NCI-H2081 (cell line): ENCODE measurements at places on chromosomes 6 and 20.

DNA sequence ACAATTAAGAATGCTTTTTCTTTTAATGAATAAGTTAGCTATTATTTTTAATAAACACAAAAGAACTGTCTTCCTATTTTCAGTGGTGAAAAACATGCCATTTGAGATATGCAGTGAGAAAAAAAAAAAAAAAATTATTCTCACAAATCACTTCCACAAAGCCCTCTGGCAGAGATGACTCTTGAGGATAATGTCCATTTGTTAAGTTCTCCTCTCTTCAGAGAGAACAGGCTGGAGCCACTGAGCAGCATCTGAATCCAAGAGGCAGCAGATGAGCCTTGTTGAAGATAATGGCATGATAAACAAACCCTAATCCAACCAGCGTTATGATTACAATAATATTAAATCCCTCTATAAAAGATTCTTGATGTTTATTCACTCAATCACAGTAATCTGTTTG is 105.0 kb downstream of the PTPRK start:
- no peak for DNase-seq

DNA sequence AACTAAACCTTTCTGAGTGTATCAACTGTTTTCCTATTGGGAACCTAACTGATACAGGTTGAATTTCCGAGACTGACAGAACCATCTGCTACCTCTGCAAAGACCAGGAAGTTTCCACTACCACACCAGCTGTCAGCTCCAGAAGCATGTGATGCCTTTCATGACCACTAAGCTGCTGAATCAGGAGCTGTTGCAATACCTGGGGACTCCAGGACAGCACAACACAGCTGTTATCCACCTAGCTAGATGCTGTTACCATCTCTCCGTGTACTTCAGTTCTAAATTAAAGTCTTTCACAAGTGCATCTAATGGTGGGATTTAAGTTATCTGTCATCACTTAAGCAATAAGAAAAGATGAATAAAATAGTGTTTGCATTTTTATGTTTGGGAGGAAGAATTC is 158.2 kb upstream of the IMPG1 start:
- DNase-seq = no peak

- no peak for DNase-seq
Measured at GRCh38 chr20:63179687-63180568, 36.0 kb downstream of the YTHDF1 start.

- DNase-seq = no peak
Measured at GRCh38 chr20:50242178-50242514, 51.5 kb downstream of the CEBPB start.

DNA sequence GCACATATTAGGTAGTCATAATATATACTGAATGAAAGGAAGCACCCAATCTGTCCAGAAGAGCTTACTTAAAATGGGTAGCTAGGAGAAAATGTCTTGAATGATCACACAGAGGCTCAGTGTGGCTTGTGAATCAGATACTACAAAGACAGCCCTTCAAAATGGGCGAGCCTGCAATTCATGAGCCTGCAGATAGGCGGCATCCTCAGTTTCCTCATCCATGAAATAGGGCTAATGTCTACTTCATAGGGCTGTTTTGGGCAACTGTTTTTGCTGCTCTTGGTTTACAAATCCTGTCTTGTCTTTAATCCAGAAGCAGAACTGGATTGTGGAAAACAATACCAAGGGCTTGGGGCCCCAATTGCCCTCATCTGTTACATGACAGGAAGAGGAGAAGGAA is 129.3 kb upstream of the KCNK16 start:
- DNase-seq = no peak

DNA sequence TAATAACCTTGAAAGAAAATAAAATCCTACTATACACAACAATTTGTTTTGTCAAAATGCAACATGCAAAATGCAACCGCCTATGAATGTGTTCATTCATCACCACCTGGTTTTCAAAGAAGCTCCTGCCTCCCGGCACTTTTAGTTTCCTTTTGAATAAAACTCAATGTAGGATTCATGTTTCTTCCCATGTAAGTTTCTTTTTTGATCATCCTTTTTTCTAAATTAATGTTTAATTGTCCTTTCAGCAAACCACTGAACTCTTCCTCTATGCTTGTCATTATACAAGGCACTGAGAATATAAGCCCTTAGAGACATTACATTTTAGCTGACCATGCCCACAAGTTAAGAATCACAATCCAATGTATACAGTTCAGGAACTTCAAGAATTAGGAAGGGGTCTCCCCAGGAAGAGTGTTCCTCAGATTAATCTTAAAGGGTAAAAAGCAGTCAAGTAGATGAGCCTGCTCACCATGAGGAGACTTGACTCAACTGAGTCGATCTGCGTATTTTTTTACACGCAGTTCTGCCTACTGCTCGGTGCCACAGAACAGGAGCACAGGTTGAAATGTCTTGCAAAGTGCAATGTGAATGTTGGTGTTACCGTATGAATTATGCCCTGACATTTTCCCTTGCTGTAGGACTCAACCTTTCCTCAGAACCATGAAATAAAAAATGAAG is 7.2 kb upstream of the THEMIS start:
- no peak for DNase-seq

GRCh38 chr20:58890518-58891085 is 38.1 kb downstream of the GNAS start:
- peak; percentile 71 for DNase-seq
